ENCODE measurements at places on chromosomes 16 and 17.
A peak's percentile ranks its signal among the peaks of the same experiment; 100 is the strongest.

- peak; percentile 25 for DNase-seq
These were observed at the start of gene SULT1A1 for GRCh38 chr16:28609631-28610594. Gene SULT1A1, minus strand, starts transcription at chr16:28610044. Its CDS starts 1,189 bp downstream, at chr16:28608855.

GRCh38 chr17:73835605-73836004, 191.4 kb upstream of the SDK2 start:
- DNase-seq: no peak

- no peak for DNase-seq
These were observed 30.7 kb upstream of the SLFN13 start for GRCh38 chr17:35479271-35479670.

- DNase-seq: no peak
These were observed 26.4 kb downstream of the NPTX1 start for GRCh38 chr17:80449930-80450576.

DNA sequence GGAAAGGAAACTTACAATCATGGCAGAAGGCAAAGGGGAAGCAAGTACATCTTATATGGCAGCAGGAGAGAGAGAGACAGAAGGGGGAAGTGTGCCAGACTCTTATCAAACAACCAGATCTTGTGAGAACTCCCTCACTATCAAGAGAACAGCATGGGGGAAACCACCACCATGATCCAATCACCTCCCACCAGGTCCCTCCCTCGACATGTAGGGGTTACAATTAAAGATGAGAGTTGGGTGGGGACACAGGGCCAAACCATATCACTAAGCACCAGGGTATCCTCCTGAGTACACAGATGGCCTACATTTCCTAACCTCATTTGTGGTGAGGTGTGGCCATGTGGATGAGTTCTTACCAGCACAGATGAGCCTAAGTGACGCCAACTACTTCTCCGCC, 348.6 kb upstream of the ZFHX3 start:
- DNase-seq: no peak

Measured in activated T-cell treated with anti-CD3 and anti-CD28 coated beads, Interleukin-2, amount 50 U/mL, for 48 hours (primary cell).